Activated CD4-positive, alpha-beta memory T cell treated with anti-CD3 and anti-CD28 coated beads for 36 hours (primary cell): ENCODE measurements at places on chromosomes 7 and 10.

GRCh38 chr7:91046322-91047089, 217.7 kb upstream of the FZD1 start:
- peaks cover 2% of the 10 kb centered on the region for H3K27me3 ChIP-seq
- H3K4me3 ChIP-seq, result no peak overlapping the region
- no peaks in the 10 kb centered on the region for H3K36me3 ChIP-seq
- peaks cover 5% of the 10 kb centered on the region for H3K4me1 ChIP-seq
- no peak for DNase-seq

DNA sequence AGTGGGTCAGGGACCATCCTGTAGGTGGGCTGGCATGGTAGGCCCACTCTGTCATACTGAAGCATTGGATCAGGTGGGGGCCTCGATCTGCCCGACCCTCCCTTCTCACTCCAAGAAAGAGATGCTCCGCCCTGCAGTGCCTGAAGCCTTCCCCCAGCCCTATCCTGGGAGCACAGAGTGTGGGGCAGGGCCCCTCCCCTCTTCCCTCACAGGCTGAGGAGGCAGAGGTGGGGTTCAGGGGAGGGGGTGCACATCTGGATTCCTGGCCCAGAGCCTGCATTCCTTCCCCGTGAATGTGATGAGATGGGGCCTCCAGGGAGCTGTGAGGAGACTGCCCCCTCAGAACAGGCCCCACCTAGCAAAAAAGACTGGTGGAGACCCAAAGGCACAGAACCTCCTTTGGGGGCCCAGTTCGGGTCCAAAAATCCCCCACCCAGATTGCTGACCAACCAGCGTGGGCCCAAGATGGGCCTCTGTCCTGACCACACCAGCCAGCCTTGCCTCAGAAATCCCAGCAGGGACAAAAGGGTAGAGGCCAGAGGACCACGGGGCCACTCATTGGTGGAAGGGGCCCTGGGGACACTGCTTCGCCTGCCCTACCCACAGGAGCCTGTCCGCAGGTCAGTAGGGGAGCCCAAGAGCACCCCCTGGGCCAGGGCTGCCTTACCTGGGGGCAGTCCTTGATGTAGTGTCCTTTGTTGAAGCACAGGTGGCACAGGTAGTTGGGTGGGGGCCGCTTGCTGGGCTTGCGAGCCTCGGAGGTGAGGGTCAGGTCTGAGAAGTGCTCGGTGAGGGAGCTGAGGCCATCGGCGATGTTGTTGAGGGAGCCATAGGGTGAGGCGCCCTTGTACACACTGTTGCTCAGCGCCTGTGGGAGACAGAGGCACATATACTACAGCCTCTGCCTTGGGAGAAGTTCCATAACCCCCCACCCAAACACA, 13.3 kb downstream of the ZCCHC24 start:
- H3K27me3 ChIP-seq, result no peaks in the 10 kb centered on the region
- H3K4me1 ChIP-seq, result peaks cover 15% of the 10 kb centered on the region
- no peaks in the 10 kb centered on the region for H3K36me3 ChIP-seq
- H3K4me3 ChIP-seq, result no peak overlapping the region

- H3K27me3 ChIP-seq, result peaks cover 3% of the 10 kb centered on the region
- no peak overlapping the region for H3K4me3 ChIP-seq
- DNase-seq, result no peak
- peak overlapping the region; percentile 1 for H3K27ac ChIP-seq
- peaks cover 7% of the 10 kb centered on the region for H3K36me3 ChIP-seq
- H3K4me1 ChIP-seq, result peaks cover 77% of the 10 kb centered on the region
Observed at GRCh38 chr10:50512214-50512595, 111.6 kb downstream of the SGMS1 start.

DNA sequence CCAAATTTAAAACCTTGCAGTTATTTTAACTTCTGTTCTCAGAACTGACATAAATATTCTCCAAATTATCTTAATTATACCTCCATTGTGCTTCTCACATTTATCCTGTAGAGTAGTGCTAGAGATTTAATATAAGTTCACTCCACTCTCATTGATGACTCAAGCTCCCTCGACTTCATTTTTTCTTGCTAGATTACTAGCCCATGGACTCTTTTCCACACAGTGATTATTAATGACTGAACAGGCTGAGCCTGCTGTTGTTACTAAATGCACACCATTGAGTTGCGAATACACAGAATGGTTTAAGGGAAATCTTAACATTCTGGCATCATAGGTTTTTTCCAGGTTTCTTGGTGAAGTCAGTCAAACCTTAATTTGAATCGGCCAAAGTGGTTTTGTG, 179.5 kb upstream of the AKR1E2 start:
- no peaks in the 10 kb centered on the region for H3K36me3 ChIP-seq
- H3K4me3 ChIP-seq, result no peak overlapping the region
- no peaks in the 10 kb centered on the region for H3K27me3 ChIP-seq
- H3K27ac ChIP-seq, result no peak overlapping the region
- H3K4me1 ChIP-seq, result peaks cover 15% of the 10 kb centered on the region
- DNase-seq, result no peak

GRCh38 chr10:48485711-48486110, 119.2 kb downstream of the ARHGAP22 start:
- H3K27me3 ChIP-seq, result peaks cover 2% of the 10 kb centered on the region
- DNase-seq, result no peak
- H3K27ac ChIP-seq, result no peak overlapping the region
- no peak overlapping the region for H3K4me3 ChIP-seq
- H3K4me1 ChIP-seq, result no peaks in the 10 kb centered on the region
